ENCODE measurements at places on chromosomes 4 and X.

- DNase-seq, result no peak
Observed at GRCh38 chrX:139596068-139596467, 65.5 kb downstream of the F9 start.

DNA sequence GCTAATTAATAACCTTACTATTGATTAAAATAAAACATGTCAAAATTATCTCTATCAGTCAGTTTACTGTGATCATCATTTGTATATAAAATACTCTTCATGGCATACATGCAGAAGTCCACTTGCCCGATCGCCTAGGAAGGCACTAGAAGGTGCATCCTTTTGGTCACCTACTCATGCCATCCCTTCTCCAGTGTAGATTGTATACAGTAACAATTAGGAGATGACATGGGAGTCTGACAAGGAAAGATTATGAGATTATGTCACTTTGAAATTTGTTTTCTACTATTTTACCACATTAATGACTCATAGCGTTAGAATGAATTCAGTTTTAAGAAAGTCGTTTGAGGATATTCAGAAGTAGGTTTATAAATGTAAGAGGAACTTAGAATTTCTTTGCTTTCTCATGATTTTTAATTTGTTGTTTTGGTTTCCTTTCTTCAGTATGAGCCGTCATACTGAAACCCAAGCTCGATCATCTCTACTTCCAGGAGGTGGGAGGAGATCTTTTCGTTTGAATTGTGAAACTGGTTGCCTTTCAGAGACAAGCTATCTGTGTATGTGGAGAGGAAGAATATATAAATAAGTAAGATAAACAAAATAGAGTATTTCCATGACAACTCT is 51.1 kb upstream of the UNC5C start:
- DNase-seq, result no peak

DNA sequence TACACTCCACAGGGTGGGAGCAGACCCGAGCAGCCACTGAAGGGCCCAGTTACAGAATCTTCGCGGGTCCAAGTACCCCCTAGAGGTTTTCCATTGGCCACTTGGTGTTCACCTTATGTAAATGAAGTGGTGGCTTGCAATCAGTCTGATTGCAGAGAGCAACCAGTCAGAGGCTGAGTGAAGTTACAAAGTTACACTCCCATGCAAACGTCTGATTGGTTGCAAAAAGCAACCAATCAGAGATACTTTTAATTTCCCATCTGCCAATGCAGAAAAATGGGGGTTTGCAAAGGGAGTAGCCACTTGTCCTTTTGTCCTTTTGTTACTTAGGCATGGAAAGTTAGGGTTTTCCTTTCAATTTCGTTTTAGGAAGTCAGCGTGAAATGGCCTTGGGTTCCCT is 27.0 kb upstream of the NKAP start:
- DNase-seq, result no peak

- no peak for DNase-seq
Observed at GRCh38 chr4:186725469-186726425, 2.1 kb upstream of the FAT1 start.

GRCh38 chr4:11625211-11625610 is 196.5 kb upstream of the HS3ST1 start:
- no peak for DNase-seq

GRCh38 chr4:113385281-113385899 is 335.9 kb downstream of the ANK2 start:
- DNase-seq, result no peak

- DNase-seq, result no peak
Observed at GRCh38 chrX:143017272-143017671, 8.5 kb upstream of the SPANXN4 start.

GRCh38 chr4:16834814-16835213 is 63.6 kb downstream of the LDB2 start:
- DNase-seq, result no peak

Measured in fibroblast of skin of left biceps (primary cell).